NCI-H1105 (cell line): ENCODE measurements at places on chromosomes 6 and 20.

DNA sequence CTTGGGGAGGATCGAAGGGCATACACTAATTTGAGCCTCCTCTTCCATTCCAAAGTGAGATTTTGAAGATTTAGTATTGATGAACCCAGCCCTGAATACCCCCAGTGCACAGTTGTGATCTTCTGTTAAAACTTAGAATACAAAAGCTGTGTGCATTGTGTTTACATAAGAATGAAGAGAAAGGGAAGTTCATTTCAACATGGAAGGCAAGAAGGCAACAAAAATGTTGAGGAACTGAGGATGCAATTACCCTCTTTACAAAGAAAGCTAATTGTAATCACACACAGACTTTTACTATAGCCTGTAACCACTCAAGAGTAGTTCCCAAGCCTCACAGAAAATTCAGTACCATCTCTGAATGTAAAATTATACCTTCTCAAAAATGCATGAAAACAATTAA lies 49.3 kb downstream of the GFOD1 start:
- DNase-seq = no peak

DNA sequence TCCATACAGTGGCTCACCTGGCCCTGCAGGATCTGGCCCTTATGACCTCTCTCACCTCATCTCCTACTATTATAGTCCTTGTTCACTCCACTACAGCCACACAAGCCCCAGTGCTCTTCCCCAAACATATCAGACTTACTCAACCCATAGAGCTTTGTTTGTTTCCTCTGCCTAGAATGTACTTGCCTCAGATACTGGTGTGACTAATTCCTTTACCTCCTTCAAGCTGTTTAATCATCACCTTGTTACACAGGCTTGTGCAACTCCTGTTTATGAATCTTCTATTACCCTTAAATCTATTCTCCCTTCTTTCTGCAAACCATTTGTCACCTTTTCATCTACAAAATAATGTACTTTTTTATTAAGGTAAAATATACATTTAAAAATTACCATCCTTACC lies 3.2 kb downstream of the DEFB125 start:
- DNase-seq = no peak

DNA sequence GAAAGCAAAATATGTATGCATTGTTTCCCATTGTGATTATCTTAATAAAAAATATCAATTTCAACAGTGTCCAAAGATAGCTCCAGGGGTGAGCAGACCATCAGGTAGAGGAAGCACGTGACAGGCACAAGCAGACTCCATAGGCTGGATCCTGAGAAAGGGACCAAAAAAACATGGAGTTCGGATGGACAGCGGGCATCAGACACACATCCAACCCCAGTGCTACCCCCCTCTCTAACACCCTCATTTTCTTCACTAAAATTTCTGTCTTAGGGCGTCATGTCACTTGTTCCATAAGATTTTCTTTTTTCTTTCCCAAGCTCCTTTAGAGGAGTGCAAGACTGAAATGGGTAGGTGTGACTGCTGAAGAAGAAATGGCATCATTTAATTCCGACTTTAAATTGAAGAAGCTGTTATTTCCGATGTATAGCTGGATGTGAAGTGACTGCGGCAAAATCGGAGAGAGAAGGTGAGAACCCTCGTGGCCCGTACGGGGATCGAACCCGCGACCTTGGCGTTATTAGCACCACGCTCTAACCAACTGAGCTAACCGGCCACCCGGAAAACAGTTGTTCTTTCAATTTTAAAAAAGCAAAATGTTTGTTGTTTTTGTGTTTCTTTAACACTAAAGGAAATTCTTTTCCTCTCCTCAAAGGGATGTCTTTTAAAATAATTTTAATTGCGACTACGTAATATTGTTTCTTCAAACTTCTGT lies 10.3 kb upstream of the PRSS16 start:
- no peak for DNase-seq

DNA sequence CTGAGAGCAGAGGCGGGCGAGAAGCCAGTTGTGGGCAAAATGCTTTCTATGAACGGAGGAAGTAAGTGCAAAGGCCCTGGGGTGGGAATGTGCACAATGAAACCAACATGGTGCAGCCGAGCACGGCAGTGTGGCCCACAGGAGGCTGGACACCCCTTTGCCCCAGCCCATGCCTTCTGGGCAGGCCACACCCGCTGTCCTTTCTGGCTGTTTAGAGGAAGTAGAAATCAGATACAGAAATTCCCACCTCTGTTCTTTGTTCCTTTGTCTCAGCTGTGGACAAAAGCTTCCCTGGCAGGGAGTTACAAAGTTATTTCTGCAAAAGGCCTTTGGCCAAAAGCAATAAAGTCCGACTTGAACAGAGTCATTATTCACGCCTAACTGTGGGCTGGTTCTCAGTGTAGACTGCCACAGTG lies 11.9 kb downstream of the SULF2 start:
- no peak for DNase-seq

- no peak for DNase-seq
Measured at GRCh38 chr20:62481425-62482145, 5.8 kb upstream of the GATA5 start.

DNA sequence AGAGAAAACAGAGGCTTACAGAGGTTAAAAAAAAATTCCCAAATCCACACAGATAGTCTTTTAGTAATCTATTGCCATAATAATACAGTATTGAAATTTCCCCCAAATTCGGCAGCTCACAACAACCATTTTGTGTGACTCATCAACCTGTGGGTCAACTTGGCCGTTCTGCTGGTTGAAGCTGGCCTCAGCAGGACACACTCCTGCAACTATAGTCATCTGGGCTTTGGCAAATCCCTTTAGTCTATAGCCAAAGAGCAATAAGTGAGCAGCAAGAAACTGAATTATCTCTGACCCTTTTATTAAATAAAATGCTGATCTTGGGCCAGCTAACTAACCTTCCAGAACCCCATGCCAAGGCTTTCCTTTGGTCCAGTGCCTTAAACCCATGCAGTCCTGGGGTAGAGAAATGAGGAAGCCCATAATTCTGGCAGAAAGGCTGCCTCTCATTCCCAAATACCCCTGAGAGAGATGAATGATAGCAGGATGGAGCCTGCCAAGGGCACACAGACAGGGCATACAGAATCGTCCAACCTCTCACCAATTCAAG lies 17.2 kb upstream of the SNAP25 start:
- no peak for DNase-seq

DNA sequence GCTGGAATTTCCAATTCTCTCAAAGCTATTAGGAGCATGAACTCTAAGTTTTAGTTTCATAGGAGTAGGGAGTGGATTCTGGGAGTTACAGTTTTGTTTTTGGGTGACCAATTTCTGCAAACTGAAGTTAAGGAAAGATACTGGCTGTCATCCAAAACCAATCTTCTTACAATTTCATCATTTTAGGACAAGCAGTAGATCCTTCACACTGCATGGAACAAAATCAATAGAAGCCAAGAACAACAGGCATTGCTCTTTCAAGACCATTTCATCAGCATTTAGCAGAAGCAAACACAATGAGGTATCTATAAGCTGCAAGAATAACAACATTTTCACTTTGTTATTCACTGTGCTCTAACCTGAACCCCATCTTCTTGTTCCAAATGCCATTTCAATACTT lies 173.0 kb downstream of the GMDS start:
- DNase-seq = no peak

- no peak for DNase-seq
Measured at GRCh38 chr20:36655004-36655403, 9.0 kb upstream of the SLA2 start.

DNA sequence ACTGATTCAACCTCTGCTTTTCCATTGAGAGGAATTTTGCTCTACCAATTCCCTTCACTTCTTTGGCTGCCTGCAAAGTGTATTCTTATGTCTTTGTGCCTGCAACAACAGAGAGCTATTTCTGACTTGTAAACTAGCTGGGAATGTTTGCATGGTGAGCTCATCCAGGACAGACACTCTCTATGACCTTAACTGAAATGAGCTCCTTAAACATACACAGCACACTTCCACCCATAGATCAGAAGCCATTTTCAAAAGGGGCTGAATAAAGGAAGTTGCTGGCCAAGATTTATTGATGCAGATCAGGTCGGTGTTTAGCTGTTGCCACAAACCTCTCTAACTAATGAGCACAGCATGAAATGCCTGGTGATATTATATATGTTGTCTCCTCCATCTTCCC lies 377.7 kb downstream of the BTBD9 start:
- no peak for DNase-seq

DNA sequence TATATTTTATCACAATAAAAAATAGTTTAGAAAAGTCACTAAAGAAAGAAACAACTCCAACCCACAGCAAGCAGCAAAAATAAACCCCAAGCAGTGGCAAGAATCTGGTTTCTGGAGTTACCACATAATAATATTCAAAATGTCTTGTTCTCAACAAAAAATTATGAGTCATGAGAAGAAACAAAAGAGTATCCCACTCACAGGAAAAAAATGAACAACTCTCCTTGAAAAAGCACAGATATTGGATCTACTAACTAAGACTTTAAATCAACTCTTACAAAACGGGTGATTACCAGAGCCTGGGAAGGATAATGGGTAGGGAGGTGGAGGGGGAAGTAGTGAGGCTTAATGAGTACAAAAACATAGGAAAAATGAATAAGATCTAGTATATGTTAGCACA lies 425.6 kb downstream of the PLCB1 start:
- no peak for DNase-seq

- DNase-seq = no peak
Measured at GRCh38 chr20:60137657-60138245, 179.5 kb downstream of the CDH26 start.

DNA sequence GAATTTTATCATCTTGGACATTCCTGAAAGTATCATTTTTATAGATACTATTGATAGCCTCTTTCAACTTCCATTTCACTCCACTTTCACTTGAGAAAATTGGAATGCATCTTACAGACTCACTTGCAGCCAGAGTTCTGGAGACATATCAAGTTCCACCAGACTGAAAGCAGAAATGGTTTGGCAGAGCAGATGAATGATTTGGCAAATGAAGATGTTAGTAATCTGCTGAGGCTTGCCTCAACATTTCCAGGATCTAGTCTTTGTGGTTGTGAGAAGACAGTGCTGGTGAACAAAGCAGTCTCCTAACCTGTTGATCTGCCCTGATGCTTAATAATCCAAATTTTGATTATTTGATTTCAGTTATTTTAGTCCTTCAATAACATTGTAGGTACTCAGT lies 202.6 kb downstream of the TRDN start:
- no peak for DNase-seq

DNA sequence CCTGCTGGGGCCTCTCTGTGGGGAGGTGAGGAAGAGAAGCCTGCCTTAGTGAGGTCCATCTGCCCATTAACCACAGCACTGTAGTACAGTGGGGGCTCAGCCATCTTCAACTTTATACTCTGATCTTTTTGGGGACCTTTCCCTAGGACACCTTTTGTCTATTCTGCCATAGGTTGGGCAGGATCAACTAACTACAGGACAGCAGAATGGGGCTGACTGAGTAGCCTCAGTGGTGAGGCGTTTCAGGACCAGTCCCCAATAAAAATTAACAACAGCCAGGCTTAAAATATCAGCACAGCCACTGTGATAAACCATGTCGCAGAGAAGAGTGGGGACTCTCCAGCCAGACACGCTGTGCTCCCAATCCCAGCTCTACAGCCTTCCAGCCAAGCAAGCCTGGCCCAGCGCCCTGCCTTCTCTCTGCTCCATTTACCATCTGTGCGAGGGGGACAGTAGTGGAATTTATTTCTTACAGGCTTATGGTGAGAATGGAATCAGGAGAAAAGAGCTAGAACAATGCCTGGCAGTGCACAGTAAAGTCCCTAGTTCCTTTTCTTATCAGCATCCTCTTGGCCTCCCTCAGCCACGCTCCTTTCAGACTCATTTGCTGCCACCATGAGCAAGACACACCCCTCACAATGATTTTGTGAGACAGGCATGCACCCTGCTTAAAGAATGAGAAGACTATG lies 75.5 kb downstream of the SLC22A23 start:
- DNase-seq = no peak

- no peak for DNase-seq
Measured at GRCh38 chr20:56630506-56631317, 1.6 kb downstream of the TFAP2C start.

DNA sequence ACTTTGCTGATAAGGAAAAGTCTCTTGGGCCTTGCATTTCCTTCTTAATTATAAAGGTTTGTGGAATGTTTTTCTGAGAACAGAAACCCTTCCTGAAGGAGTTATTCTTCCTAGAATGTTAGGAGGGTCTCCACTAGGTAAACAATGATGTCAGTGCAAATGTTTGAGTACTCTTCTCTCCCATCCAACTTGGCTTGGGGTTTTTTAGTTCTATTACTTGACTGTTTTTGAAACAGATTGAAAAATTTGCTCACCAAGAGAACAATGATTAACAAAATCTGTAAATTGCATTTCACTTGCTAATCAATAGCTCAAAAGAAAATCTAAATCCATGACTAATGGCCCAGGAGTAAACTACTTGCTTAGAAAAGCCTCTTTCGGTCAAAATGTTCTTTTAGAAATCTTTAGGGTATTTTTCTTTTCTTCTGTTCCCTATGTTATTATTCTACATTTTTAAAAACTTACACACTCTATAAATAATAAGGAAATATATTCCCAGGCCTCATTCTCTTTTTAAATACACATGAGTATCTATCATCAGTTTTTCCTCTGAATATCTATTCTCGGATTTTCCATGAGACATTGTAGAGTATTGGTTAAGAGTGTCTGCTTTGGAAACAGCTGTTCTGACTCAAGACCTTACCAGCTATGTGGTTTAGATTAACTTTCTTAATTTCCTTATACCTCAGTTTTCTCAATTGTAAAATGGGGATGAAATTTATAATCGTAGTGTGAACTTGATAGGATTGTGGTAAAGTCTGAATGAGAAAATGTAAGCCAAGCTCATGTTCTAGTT lies 234.2 kb upstream of the CITED2 start:
- no peak for DNase-seq

DNA sequence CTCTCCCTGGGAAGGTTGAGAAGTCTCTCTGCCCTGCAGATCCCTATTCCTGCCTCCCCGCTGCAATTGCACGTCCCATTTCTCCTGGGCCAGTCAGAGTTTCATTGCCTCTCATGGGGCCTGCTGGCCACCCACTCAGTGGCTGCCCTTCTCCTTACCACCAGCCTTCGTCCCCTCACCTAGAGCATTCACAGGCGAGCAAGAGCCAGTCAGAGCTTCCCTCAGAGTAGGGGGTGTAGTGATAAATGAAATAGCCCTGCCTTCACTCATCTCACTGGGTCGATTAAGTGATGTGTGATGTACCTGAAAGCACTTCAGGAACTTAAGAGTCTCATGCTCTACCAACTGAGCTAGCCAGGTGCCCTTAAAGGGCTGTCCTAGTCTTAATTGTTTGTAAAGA lies 52.0 kb upstream of the FANCE start:
- no peak for DNase-seq

DNA sequence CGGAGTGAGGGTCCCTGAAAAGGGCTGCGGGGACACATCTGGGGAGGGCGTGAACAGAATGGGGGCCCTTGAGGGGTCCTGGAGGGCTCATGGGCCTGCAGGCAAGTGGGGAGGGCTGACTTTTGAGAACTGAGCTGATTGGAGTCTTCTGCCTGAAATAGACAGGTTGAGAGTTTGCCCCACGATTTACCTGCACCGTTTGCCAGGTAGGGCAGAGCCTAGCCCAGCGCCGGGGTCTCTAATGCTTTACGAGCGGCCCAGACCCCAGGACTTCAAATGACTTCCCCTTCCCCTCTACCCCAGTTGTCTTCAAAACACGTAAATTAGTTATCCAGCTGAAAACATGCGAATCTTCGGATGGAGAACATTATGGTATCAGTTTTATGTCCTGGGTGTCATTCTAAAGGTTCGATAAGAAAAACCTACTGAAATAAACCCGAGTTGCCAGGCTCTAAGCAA lies 1.3 kb downstream of the PLCB1 start:
- DNase-seq = no peak
